ENCODE measurements at places on chromosomes 2 and 18.
A peak's percentile ranks its signal among the peaks of the same experiment; 100 is the strongest.

DNA sequence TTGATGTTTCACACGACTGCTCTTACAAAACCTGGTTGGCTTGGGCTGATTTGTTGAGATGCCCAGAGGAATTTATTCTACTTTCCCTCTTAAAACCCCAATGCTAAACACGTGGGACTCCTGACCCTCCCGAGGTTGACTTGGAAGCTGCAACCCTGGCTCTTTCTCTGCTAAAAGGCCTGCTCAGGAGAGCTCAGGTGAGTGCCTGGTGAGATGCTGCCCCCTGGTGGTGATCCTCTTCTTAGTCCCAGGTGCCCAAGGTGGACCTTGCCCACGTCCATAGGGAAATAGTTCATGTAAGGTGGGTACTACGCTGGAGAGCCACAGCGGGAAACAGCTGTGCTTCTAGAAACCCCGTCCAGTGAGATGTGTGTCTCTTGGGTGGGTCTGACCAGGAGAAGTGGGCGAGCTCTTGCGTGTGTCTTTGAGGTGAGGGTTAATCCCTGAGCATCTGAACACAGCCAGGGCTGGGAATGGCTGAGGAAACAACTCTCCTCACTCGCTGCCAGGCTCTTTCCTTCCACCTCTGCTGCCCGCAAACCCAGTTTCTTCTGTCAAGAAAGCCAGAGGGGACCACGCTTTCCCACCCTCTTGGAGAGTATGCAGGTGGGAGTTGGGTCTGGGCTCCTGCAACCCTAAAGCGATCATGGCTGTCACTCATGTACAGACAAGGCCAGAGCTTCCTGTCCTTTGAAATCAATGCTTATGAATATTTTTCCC, 25.5 kb upstream of the PXDN start:
- DNase-seq, result peak; percentile 26

GRCh38 chr18:37160038-37160820, 331.3 kb downstream of the KIAA1328 start:
- DNase-seq, result no peak

DNA sequence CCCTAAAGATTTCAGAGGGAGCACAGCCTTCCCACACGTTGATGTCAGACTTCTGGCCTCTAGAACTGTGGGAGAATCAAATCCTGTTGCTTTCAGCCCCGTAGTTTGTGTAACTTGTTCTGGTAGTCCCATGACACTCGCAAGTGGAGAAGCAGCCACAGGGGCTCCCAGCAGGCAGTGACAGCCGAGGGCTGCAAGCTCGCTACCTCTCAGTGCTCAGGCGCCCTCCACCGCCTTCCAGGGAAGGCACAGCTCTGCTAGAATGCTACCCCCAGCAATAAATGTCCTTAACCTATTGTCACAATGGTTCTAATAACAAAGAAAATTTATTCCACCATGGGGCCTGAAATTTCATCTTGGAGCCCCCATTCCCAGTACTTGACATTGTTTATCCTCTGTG, 143.1 kb upstream of the ZNF236 start:
- no peak for DNase-seq

DNA sequence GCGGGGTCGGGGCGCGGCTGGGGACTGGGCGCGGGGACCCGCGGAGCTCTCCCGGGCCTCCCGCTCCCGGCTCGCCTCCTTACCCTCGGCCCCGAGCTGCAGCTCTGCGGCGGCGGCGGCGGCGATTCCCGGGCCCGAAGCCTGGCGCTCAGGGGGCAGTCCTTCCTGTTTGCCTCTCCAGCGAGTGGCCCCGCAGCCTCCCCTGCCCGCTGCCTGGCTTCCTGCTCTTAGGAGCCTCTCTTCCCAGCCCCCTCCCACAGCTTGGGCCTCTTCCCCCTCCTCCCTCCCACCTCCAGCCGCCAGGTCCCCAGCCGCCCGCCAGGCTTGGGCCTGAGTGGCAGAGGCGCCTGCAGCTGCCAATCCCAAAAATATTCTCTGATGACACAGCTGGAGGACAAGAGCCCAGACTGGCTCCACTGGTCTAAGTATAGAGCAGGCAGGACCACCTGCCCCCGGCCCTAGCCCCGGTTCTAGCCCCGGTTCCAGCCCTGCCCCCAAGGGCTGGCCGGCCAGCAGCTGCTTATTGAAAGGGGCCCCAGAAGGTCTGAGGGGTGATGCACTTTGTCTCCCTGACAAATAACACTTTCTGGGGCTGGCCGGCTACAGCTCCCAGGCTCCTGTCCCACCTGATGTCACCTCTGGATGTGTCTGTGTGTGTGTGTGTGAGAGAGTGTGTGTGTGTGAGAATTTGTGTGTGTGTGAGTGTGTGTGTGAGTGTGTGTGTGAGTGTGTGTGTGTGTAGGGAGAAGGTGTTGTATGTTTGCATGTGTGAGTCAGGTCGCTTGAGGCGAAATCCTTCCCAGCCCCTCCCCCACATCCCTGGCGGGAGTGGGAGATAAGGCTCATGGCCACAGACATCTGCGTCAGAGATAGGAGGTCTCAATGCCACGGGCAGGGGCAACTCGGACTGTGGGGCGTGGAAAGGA, at the start of gene OBSL1:
TSS of gene OBSL1 (minus strand) at position 229 of the 926 bp plus-strand sequence. CDS start 307 bp downstream, outside the sequence.
- DNase-seq, result no peak

DNA sequence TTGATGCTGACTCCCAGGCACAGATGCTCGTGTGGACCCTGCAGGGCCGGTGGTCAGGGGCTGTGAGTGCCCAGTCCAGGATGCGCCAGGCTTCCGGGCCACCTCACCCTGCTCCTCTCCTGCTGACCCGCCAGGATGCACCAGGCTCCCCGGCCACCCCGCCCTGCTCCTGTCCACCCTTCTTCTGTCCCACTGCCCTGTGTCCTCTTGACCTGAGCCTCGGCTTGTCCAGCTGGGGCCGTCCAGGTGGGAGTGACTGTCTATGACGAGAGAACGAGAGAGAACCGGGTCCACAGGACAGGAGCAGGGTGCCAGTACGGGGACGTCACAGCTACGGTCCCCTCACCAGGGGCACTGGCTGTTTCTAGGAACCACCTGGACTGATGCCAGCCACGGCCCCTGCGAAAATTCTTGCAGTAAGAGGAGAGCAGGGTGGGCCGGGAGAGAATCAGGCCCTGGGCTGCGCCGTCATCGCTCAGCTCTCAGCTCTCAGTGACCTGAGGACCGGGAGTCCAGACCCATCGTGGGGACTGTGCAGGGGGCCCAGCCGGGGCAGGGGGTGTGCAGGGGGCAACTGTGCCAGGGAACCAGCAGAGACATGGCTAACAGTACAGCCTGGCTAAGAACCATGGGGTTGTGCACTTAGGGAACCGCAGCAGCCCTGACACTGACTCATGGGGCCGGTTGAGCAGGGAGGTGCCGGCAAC, 12.9 kb upstream of the NFATC1 start:
- DNase-seq, result no peak

DNA sequence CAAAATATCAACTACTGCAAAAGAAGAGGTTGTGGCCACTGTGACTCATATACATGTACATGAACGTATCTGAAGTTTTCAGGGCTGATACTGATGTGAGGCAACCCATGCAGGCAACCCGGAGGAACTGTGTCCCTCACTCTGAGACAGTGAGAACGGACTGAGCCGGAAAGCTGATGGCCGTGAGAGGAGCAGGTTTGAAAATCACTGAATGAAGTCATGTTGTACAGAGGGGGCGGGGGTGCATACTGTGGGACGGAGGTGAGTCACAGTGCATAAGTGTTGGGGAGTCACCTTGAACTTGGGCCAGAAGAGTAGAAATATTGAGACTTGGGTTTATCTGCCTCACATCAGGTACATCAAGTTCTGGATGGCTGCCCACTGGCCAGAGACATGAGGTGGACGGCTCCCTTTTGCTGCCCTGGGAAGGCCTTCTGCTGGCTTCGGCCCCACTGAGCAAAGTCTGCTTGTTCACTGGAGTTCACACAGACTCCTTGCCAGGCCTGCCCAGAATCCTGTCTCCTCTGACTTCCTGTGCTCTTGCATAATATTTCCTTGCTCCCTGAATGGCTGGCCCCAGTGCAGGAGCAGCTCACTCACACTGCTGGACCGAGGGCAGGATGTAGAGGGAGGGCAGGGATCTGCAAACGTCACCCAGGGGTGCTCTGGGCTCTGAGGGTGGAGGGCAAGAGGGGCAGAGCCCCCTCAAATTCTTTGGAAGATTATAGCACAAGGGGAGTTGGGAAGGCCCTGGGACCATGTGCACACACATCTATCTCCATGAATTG, 18.1 kb downstream of the EPAS1 start:
- no peak for DNase-seq

GRCh38 chr18:52950155-52950554, 610.2 kb downstream of the DCC start:
- no peak for DNase-seq

- no peak for DNase-seq
These were observed 13.0 kb downstream of the INHBB start for GRCh38 chr2:120358734-120359465.

GRCh38 chr2:73033142-73033765, 38.3 kb downstream of the SFXN5 start:
- DNase-seq, result no peak

DNA sequence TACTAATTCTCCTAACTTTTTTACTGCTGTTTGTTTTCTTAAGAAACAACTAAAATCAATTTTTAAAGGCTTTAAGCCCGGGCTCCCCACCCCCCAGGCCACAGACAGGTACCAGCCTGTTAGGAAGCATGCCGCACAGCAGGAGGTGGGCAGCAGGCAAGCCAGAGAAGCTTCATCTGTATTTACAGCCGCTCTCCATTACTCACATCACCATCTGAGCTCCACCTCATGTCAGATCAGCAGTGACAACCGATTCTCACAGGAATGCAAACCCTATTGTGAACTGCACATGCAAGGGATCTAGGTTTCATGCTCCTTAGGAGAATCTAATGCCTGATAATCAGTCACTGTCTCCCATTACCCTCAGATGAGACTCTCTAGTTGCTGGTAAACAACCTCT, 517.0 kb downstream of the NRXN1 start:
- no peak for DNase-seq

GRCh38 chr2:22454826-22455485, 930.0 kb upstream of the KLHL29 start:
- DNase-seq, result no peak

GRCh38 chr2:71130905-71131244, 441 bp downstream of the MPHOSPH10 start:
- DNase-seq, result no peak

DNA sequence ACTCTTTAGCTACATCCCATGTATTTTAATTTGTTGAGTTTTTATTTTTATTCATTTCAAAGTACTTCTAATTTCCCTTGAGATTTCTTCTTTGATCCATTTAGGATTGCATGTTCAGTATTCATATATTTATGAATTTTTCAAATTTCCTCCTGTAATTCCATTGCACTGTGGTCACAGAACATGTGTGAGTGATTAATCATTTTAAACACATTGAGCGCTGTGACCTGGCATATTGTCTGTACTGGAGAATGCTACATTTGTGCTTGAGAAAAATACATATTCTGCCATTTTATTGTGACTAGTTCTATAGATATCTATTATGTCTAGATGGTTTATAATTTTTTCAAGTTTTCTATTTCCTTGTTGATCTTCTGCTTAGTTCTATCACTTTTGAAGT, 353.7 kb downstream of the RAD51AP2 start:
- DNase-seq, result no peak

DNA sequence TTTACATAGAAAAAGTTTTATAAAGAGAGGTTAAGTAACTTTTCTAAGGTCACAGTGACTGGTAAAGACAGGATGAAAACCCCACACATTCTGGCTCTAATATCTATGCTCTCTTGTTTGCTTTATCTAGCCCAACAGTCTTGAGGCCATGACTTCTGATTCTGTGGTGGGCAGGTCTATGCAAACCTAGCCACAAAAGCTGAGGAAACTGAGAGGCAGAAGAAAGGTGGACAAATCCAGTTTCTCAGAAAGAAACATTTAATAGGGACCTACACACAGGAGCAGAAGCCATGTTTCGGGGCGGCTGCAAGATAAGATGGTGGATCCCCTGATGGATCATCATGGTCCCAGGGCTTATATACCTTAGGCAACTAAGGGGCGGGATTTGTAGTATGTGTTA, 21.8 kb downstream of the HSPD1 start:
- no peak for DNase-seq

DNA sequence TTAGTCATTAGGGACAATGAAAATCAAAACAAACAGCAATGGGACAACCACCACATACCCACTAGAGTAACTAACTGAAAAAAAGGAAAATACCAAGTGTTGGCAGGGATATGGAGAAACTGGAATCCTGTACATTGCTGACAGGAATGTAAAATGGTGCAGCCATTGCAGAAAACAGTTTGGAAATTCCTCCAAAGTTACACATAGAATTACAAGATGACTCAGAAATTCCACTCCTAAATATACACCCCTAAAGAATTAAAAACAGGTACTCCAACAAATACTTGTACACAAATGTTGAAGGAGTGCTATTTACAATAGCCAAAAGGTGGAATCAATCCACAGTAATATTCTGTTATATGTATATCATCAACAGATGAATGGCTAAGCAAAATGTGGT, 110.9 kb downstream of the ROCK1 start:
- DNase-seq, result no peak
